Heart right ventricle (tissue), 16 donors: ENCODE measurements at places on chromosomes 7 and 10. TPM values are rescaled to one million over a fixed set of nuclear protein-coding genes. Genes with fewer than 3 reads are reported as not detected.

The SFMBT2 gene
- 7.3 TPM for total RNA-seq

The MRC1 gene
- total RNA-seq, result 4.9 TPM

The C10orf62 gene
- total RNA-seq, result 0.97 TPM

The ZNF32 gene
- total RNA-seq, result 51.7 TPM

The EBF3 gene
- 8.3 TPM for total RNA-seq

The ITGA8 gene
- total RNA-seq, result 2.2 TPM

The SFRP4 gene
- total RNA-seq, result 0.23 TPM

The TRIL gene
- 3.0 TPM for total RNA-seq

The BLVRA gene
- 44.9 TPM for total RNA-seq

The SEMA3C gene
- total RNA-seq, result 76.5 TPM

The NKX1-2 gene
- total RNA-seq, result not detected

The ZC3HAV1L gene
- total RNA-seq, result 1.9 TPM

The RBP3 gene
- not detected for total RNA-seq

The EPHA1 gene
- total RNA-seq, result not detected

The TFEC gene
- 2.5 TPM for total RNA-seq

The CPVL gene
- total RNA-seq, result 103 TPM

The STX1A gene
- total RNA-seq, result 1.8 TPM

The FAM53B gene
- total RNA-seq, result 33.4 TPM

The FBXL13 gene
- 0.28 TPM for total RNA-seq

The FEZF1 gene
- total RNA-seq, result not detected

The BTBD16 gene
- not detected for total RNA-seq

The ASB15 gene
- total RNA-seq, result 52.2 TPM

The ITGB8 gene
- total RNA-seq, result 3.4 TPM

The STAMBPL1 gene
- 2.7 TPM for total RNA-seq

The NKX2-3 gene
- not detected for total RNA-seq

The PUS7 gene
- total RNA-seq, result 5.1 TPM

The DEPP1 gene
- 24.1 TPM for total RNA-seq

The EPHB4 gene
- 26.5 TPM for total RNA-seq

The TCERG1L gene
- total RNA-seq, result not detected

The GHRHR gene
- not detected for total RNA-seq

The CYP3A4 gene
- not detected for total RNA-seq

The IL15RA gene
- 5.9 TPM for total RNA-seq

The SEMA3D gene
- 1.5 TPM for total RNA-seq

The GPR15LG gene
- total RNA-seq, result not detected
